ENCODE measurements at places on chromosomes 5 and 9.

DNA sequence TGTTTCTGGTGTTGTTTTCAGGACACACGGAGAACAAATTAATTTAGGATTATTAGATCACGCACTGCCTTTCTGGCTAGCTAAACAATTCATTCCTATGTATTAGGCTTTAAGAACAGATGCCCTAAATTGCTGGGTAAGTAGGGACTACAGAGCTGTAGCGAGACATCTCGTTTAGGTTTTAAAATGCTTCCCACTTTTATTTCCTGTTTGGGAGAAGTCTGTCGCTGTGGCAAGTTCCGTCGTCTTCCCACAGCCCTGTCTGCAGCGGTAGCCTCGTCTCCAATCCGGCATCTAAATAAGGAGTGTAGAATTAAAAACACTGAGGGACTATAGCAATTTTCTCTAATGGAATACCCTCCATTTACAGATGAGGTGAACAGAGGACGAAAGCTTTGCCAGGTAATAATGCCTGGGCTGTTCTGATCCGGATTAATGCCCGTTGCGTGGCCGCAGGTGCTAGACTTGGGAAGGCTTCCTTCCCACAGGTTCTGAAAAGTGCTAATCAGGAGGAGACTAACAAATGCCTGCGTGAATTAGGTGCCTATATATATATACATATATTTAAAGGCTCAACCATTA, 1.3 kb upstream of the TRIM36 start:
- no peak for DNase-seq

DNA sequence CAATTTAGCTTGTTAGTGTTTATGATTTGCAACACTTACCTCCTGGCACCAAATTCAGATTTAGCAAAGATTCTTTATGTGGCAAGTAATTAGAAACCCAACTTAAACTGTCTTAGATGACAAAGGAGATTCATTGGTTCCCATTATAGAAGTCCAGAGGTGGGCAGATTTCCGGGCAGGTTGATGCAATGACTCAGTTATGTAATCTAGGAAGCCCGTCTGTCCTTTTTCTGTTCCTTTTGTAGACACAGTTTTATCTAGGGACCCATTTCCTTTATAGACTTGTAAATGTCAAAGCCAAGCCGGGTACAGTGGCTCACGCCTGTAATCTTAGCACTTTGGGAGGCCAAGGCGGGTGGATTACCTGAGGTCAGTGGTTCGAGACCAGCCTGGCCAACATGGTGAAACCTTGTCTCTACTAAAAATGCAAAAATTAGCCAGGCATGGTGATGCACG, 20.3 kb upstream of the ANKRD33B start:
- no peak for DNase-seq

DNA sequence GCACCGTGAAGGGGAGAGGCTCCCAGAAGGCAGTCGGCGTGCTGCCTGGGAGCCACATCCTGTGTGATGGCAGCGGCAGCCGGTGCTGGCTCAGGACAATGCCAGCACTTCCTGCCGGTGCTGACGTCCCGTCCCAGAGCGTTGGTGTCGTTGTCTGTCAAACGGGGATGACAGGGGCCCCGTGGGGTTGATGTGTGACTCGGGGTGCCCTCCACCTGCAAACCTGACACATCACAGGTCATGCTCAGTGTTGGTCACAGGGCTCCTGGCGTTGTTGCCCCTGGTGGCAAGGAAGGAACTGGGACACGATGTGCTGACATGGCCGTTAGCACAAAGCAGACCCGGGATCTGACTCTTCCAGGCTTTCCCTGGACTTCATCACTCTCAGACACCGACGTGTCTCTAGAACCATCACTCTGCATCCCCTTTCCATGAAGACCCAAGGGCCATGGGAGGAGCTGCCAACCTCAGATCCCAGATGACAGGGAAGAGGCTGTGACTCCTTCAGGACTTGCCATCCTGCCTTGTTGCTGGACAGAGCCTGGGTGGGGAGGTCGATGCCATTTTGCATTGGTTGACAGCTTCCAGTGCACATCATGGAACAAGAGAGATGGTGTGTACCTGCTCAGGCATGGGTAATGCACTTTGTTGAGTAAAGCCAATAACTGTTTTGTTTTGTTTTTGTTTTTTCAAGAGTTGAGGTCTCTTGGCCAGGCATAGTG, 21.5 kb downstream of the PLPP7 start:
- no peak for DNase-seq

DNA sequence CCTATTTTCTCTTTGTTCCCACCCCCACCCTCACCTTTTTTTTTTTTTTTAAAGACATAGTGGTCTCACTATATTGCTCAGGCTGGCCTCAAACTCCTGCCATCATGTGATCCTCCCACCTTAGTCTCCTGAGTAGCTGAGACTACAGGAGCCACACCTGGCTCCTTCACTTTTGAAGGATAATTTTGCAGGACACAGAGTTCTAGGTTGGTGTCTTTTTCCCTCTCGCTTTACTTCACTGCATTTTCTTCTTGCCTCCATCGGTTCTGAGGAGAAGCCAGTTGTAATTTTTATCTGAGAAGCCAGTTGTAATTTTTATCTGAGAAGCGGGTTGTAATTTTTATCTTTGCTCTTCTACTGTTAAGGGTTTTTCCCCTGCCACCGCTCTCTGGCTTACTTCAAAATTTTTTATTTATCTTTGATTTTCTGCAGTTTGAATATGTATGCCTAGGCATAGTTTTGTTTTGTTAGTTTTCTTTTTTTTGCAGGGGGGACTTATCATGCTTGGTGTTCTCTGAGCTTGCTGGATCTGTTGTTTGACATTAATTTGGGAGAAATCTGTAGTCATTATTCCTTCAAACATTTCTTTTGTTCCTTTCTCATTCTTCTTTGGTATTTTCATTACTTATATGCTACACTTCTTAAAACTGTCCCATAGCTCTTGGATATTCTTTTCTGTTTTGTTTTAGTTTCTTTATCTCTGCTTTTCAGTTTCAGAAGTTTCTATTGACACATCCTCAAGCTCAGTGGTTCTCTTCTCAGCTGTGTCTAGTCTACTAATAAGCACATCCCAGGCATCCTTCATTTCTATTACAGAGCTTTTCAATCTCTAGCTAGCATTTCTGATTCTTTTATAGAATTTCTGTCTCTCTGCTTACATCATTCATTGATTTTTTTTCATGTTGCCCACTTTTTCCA, 148.2 kb upstream of the CHD1 start:
- DNase-seq: no peak

DNA sequence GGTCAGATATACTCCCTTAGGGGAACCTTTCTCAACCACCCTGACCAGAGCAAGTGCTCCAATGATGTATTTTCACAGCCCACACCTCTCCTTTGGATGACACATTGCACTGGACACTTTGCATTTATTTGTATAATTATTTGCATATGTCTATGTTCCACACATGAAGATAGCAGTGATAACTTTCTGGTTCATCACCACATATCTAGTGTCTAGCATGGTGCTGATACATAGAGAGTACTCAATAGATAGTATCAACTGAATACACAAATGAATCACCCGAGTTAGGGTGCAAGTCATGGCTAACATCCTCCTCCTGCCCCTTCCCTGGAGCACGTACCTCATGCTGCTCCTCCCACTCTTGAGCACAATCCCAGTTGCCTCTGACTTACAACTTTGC, 617.6 kb downstream of the EBF1 start:
- DNase-seq: no peak

DNA sequence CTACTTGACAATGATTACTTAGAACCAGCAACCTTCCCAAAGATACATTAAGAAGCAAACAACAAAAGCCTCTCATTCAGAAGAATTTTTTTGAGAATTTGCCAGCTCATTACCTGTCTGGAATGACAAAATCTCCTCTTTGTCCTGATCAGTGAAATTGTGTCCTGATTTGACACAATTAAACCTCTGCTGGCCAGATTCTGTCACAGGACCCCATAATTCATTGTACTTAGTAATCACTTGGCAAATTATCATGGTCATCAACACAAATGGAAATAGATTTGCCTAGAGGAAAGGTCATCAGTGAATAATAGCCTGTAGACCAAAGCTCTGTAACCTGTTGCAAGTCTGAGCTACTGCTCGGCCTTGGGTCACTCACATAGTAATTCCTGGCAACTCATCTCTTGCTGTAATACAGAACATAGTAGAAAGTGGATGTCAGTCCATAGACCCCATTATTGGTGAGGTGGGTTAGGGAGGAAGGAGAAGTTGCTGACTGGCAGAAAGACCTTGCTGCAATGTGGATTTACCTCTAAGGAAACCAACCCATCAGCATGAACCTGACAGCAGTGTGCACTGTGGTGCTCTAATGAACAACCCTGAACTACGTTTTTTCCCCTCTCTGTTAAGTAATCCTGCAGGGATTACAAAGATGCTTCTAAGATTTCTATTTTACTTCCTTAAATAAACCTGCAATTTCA, 370.1 kb downstream of the KIAA0825 start:
- no peak for DNase-seq

DNA sequence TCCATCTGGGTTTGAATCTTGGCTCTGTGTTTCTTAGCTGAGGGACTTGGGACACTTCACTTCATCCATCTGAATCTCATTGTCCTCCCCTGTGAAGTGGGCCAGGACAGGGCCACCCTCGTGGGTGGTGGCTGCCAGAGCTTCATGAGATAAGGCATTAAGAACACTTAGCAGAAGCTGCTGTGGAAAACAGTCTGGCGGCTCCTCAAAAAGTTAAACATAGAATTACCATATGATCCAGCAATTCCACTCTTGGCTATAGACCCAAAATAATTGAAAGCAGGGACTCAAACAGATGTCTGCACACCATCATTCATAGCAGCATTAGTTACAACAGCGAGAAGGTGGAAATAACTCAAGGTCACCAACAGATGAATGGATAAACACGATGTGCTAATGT, 42.4 kb upstream of the GGTA1 start:
- DNase-seq: no peak
